ENCODE measurements at places on chromosomes 1 and 21.

- H3K4me1 ChIP-seq: no peaks in the 10 kb centered on the region
- H3K27me3 ChIP-seq: no peaks in the 10 kb centered on the region
- no peak overlapping the region for H3K4me3 ChIP-seq
- H3K27ac ChIP-seq: no peak overlapping the region
- no peak for DNase-seq
Observed at GRCh38 chr1:171075041-171075440, 15.7 kb upstream of the FMO3 start.

DNA sequence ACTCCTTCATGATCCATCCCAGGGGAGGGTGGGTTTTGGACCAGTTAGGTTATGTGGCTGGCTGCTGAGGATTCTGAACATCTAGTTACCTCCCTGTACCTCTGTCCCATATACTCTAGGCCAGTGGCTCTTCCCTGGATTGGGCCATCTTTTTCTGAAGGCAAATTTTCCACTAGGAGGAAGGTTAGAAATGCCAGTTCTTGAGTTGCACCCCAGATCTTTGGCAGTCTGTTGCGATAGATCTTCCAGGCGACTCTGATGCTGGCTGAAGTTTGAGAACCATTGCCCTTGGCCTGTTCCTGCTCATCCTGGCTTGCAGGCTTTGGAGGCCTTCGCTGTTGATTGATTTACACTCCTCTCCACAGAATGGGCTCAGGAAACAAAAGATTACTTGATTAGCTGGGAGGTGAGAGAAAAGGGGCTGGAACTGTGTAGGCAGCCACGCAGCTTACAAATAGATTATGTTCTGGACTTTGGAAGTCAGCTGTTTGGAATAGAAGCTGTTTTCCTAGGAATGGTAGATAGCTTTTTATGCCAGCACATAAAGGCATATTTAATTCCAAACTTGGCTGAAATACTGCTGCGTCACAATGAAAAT is 110.1 kb downstream of the MRPS6 start:
- H3K4me3 ChIP-seq: no peak overlapping the region
- H3K36me3 ChIP-seq: no peaks in the 10 kb centered on the region
- DNase-seq: no peak
- H3K4me1 ChIP-seq: peaks cover 34% of the 10 kb centered on the region
- peak overlapping the region; percentile 84 for H3K27ac ChIP-seq

GRCh38 chr1:84682047-84682446 is 8.2 kb downstream of the SSX2IP start:
- peaks cover 5% of the 10 kb centered on the region for H3K4me1 ChIP-seq
- no peaks in the 10 kb centered on the region for H3K27me3 ChIP-seq
- no peak overlapping the region for H3K27ac ChIP-seq
- no peak for DNase-seq

- no peaks in the 10 kb centered on the region for H3K4me1 ChIP-seq
- H3K27ac ChIP-seq: no peak overlapping the region
- no peaks in the 10 kb centered on the region for H3K27me3 ChIP-seq
- H3K4me3 ChIP-seq: no peak overlapping the region
- H3K36me3 ChIP-seq: no peaks in the 10 kb centered on the region
Observed at GRCh38 chr1:103156966-103157365, 48.6 kb upstream of the COL11A1 start.

DNA sequence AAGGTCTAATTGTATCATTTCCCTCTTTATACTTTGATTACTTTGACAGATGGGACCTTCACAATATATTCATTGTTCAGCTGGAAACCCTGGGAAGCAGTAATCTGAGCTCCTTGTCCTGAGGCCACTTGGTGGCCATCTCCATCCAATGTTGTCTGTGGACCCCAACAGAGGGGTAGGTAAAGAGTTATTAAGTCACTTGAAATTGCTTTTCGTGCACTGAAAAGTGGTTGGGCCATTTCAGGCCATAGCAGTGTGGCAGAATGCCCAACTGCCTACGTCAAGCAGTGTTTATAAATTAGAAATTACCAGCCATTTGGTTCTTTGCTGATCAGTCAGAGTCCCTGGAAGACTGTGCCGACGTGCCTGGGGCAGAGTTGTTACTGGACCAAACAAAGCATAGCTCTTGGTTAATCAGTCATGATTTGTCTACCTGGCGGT is 308.3 kb upstream of the USP25 start:
- no peaks in the 10 kb centered on the region for H3K27me3 ChIP-seq
- no peaks in the 10 kb centered on the region for H3K36me3 ChIP-seq
- no peak overlapping the region for H3K4me3 ChIP-seq

- H3K27ac ChIP-seq: no peak overlapping the region
- H3K27me3 ChIP-seq: no peaks in the 10 kb centered on the region
- DNase-seq: no peak
- no peak overlapping the region for H3K4me3 ChIP-seq
- H3K36me3 ChIP-seq: no peaks in the 10 kb centered on the region
Observed at GRCh38 chr1:173258479-173259264, 51.5 kb upstream of the TNFSF4 start.

DNA sequence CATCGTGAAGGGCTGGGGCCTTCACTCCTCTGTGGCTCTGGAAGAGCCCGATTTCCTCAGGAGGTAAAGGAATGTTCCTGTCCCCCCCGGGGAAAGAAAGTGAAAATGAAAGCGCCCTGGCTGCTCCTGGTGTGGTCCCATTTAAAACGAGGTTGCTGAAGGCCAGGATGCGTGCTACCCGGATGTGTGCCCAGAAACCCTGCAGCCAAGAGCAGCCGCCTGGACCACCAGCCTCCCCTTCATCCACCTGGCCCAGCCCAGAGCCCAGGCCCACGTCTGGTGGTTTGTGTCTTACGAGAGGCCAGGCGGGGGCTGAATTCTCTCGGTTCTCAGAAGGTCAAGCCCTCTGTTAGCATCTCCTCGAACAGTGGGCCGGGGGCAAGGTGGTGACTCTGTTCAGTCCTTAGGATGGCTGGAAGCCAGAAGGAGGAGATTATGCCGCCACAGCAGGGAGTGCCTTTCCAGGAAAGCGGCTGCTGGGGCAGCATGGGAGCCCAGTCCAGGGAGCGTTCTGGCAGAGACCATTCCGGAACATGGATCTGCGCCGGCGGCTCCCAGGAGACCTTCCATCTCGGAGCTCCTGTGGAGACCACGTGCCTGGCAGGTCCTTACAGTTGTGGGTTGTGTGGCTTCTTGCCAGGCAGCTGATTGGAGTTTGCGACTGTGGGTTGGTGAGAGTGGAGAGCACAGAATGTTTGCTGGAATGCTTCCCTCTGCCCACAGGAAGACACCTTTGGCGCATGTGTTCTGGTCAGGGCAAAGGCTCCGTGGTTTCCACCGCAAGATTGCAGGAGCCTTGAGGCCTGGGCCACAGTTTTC is 1.4 kb downstream of the GUK1 start:
- DNase-seq: peak; percentile 74
- H3K36me3 ChIP-seq: peaks cover 16% of the 10 kb centered on the region
- H3K27me3 ChIP-seq: no peaks in the 10 kb centered on the region
- H3K27ac ChIP-seq: peak overlapping the region; percentile 90

DNA sequence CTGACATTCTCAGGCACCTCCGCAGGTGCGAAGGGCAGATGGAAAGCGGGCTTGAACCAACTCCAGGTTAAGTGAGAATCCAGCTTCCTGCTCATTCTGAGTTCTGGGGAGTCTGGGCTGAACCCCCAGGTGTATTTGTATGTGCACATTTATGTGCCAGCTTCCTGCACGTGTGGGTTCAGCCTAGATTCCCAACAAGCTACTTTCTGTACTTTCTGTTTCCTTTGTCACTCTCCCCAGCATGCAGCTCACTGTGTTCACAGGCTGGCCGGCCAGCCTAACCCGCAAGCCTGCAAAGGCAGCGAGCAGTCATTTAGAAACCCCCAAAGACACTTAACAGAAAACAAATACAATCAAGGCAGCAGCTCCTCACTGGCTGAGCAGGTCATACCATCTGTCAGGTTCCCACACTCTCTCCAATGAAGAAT is 1.3 kb upstream of the IL19 start:
- H3K4me1 ChIP-seq: no peaks in the 10 kb centered on the region
- H3K27ac ChIP-seq: no peak overlapping the region
- H3K27me3 ChIP-seq: no peaks in the 10 kb centered on the region
- no peak overlapping the region for H3K4me3 ChIP-seq

DNA sequence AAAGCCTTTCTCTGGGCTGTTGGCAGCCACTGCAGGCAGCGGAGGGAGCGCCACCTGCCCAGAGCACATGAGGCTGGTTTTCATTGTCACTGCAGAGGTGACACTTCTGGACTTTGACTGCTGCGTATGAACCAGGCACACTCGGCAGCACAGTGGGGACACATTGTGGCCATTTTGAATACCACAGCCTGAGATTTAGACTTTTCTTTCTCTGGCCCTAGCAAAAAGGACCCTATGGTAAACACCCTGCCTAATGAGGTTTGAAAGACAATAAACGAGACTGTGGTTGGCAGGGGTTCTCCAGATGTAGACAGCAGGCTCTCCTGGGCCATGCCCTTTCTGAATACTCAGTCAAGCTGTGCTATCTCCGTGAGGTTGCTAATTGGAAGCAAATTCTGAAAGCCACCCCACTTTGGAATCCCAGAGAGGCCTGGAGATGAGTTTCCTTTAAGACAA is 12.0 kb upstream of the KCNE2 start:
- no peak for DNase-seq
- H3K27ac ChIP-seq: no peak overlapping the region
- H3K27me3 ChIP-seq: no peaks in the 10 kb centered on the region
- no peaks in the 10 kb centered on the region for H3K4me1 ChIP-seq

DNA sequence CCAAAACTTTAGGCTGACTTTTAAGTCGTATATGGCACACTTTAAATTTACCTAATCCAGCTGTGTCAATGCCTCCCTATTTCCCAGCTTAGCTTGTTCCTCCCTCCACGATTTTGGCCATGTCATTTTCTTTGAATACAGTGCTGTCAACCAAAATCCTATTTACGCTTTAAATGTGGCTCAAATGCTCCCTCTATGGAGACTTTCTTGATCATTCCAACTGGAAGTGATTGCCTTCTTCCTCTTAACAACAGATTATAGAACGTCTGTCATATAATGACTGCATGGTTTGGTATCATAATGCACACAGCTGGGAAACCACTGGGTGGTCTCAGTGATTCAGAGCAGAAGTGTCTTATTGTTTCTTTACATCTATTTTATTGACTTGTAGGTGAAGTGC is 18.9 kb upstream of the BATF3 start:
- H3K27ac ChIP-seq: no peak overlapping the region
- H3K4me3 ChIP-seq: no peak overlapping the region
- no peaks in the 10 kb centered on the region for H3K36me3 ChIP-seq

- H3K27me3 ChIP-seq: no peaks in the 10 kb centered on the region
- H3K4me1 ChIP-seq: no peaks in the 10 kb centered on the region
- DNase-seq: no peak
- H3K4me3 ChIP-seq: no peak overlapping the region
- H3K36me3 ChIP-seq: no peaks in the 10 kb centered on the region
- H3K27ac ChIP-seq: no peak overlapping the region
Observed at GRCh38 chr21:26437326-26438009, 135.6 kb downstream of the CYYR1 start.

GRCh38 chr21:44054710-44055109 is 42.6 kb downstream of the TRAPPC10 start:
- H3K36me3 ChIP-seq: peaks cover 13% of the 10 kb centered on the region
- DNase-seq: no peak
- no peaks in the 10 kb centered on the region for H3K27me3 ChIP-seq
- no peak overlapping the region for H3K4me3 ChIP-seq
- no peak overlapping the region for H3K27ac ChIP-seq

GRCh38 chr1:16625497-16626408 is 12.4 kb upstream of the NBPF1 start:
- no peaks in the 10 kb centered on the region for H3K27me3 ChIP-seq
- no peak overlapping the region for H3K27ac ChIP-seq
- peak; percentile 77 for DNase-seq
- H3K36me3 ChIP-seq: peaks cover 81% of the 10 kb centered on the region
- H3K4me3 ChIP-seq: no peak overlapping the region

DNA sequence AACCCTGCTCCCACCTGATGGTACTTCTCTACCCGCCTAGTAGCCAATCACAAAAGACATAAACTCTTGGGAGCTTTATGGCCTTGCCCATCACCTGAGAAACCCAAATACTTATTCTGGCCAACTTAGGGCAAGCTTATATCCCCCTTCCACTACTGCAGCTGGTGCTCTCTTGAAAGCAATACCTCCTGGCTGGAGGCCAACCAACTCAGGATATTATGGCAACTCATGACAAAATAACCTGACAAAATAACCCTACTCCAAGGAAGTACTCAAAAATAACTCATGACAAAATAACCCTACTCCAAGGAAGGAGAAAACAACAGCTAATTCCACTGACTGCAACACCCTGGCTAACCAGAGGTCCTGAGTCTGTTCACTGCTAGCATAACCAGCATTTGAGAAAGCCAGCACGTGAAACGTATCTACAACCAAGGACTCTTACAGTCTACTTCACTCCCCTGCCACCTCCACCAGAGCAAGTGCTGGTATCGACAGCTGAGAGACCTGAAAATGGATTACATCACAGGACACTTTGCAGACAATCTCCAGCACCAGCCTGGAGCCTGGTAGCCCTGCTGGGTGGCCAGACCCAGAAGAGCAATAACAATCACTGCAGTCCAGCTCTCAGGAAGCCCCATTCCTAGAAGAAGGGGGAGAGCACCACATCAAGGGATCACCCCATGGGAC is 179.9 kb downstream of the COL24A1 start:
- H3K4me3 ChIP-seq: no peak overlapping the region
- no peaks in the 10 kb centered on the region for H3K27me3 ChIP-seq
- DNase-seq: no peak

- no peaks in the 10 kb centered on the region for H3K4me1 ChIP-seq
- no peaks in the 10 kb centered on the region for H3K36me3 ChIP-seq
- no peak overlapping the region for H3K27ac ChIP-seq
- no peak overlapping the region for H3K4me3 ChIP-seq
- no peak for DNase-seq
Observed at GRCh38 chr1:93095804-93096585, 16.9 kb downstream of the MTF2 start.

- no peaks in the 10 kb centered on the region for H3K4me1 ChIP-seq
- H3K27me3 ChIP-seq: no peaks in the 10 kb centered on the region
- H3K4me3 ChIP-seq: no peak overlapping the region
- DNase-seq: no peak
- H3K36me3 ChIP-seq: no peaks in the 10 kb centered on the region
- H3K27ac ChIP-seq: no peak overlapping the region
Observed at GRCh38 chr1:199509456-199509855, 518.1 kb upstream of the NR5A2 start.

GRCh38 chr1:113929750-113930498 is 800 bp downstream of the HIPK1 start:
- H3K27ac ChIP-seq: peak overlapping the region; percentile 94
- peak overlapping the region; percentile 83 for H3K4me3 ChIP-seq
- peaks cover 4% of the 10 kb centered on the region for H3K4me1 ChIP-seq
- no peaks in the 10 kb centered on the region for H3K27me3 ChIP-seq

GRCh38 chr1:100387209-100387608 is 34.9 kb downstream of the CDC14A start:
- peak overlapping the region; percentile 42 for H3K4me3 ChIP-seq
- no peaks in the 10 kb centered on the region for H3K36me3 ChIP-seq
- H3K27me3 ChIP-seq: no peaks in the 10 kb centered on the region
- no peak for DNase-seq
- no peaks in the 10 kb centered on the region for H3K4me1 ChIP-seq

GRCh38 chr1:19504796-19505692 is 19.7 kb upstream of the CAPZB start:
- H3K36me3 ChIP-seq: no peaks in the 10 kb centered on the region
- H3K27ac ChIP-seq: peak overlapping the region; percentile 71
- no peaks in the 10 kb centered on the region for H3K27me3 ChIP-seq
- no peaks in the 10 kb centered on the region for H3K4me1 ChIP-seq
- H3K4me3 ChIP-seq: no peak overlapping the region
- no peak for DNase-seq

Data from ascending aorta (tissue), 2 donors.